IMR-90 (cell line): ENCODE measurements at places on chromosomes 16 and 17. TPM values are rescaled to one million over a fixed set of nuclear protein-coding genes. Genes with fewer than 3 reads are reported as not detected.
A peak's percentile ranks its signal among the peaks of the same experiment; 100 is the strongest.

DNA sequence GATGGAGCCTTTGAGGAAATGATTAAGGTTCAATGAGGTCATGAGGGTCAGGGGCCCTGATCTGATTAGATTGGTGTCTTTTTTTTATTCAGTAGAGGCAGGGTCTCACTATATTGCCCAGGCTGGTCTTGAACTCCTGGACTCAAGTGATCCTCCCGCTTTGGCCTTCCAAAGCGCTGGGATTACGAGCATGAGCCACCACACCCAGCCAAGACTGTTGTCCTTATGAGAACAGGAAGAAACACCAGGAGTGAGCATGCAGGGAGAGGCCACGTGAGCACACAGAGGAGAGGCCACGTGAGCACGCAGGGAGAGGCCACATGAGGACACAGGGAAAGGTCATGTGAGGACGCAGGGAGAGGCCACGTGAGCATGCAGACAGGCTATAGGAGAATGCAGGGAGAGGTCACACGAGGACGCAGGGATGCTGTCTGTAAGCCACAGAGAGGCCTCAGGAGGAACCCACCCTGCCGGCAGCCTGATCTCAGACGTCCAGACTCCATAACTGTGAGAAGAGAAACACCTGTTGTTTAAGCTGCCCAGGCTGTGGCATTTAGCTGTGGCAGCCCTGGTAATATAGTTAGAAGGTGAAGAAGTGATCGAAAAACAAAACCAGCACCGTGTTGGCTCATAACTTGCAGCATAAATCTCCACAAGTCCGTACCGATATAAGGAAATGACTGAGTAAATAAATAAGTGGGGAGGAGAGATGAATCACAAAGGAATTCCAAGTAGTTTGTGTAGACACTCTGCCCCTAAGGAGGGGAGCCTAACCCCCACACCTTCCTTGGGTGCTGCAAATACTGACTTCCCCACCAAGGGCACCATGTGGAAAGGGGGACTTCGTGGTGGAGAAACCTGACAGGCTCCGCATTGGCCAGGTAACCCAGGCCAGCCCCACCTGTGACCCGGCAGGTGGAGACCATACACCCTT is 14.6 kb upstream of the CSNK1D start:
- peak; percentile 74 for DNase-seq

DNA sequence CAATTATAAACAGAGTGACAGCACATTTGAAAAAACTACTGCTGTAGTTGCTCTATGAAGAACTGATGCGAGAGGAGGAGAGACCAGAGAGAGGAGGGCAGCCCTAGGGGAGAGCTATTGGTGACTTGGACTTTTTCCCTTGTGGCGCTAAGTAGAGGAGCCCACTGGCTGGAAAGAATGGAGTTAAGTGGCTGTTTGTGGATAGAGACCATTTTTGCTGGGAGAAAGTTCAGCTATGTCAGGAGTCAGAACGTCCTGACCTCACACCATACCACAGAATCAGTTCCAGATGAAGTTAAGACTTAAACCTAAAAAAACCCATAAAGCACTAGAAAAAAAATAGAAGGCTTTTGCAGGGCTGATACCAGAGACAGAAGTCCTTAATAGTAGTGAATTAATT is 2.0 kb downstream of the POLR2A start:
- DNase-seq: peak; percentile 50

DNA sequence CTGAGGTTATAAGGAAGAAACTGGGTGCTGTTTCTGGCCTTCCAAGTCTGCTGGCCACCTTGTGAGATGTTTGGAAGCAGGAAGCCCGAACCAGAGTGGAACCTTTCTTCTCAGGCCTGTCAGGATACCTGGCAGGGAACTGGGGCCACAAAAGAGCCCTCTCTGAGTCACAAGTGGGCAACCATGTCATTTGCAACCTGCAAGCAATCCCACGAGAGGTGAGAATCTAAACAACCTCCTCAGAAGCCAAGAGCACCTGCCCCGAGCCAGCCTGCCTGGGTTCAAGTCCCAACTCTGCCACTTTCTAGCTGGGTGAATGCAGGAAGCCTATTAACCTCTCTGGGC is 3.3 kb downstream of the COTL1 start:
- DNase-seq: no peak

The TMEM235 gene
- total RNA-seq: not detected in 2 replicates
